ENCODE measurements at places on chromosomes 6 and 20. TPM values are rescaled to one million over a fixed set of nuclear protein-coding genes. Genes with fewer than 3 reads are reported as not detected.

The HDGFL1 gene
- not detected for total RNA-seq

DNA sequence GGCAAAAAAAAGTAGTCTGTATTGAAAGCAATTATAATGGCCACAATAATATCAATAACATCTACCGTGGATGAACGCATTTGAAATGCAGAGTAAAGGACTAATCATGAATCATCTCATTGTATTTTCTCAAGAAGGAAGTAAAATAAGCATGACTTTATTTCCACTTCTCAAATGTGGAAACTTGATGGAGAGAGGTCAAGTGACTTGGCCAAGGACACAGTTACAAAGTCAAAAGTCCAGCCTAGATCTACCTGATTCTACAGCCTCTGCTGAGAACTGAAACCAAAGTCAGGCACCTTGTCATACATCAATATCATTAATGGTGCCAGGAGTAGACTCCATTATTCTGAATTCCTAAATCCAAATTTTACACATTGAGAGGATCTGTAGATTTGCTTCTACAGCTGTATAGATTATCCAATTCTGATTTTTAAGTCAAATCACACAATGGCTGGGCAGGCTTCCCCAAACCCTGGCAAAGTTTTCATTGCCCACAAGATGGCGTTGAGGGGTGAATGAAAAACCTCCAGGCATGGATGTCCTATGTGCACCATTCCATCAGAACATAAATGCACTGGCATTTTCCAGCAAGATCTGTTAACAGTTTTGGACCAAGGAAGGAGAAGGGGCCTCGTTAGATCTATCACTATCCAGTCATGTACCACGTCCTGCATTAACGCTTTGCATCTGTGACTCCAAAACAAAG is 423.1 kb downstream of the MAFB start:
- no peaks in the 10 kb centered on the region for H3K4me1 ChIP-seq
- peak; percentile 10 for DNase-seq
- H3K4me3 ChIP-seq: no peak overlapping the region
- H3K36me3 ChIP-seq: no peaks in the 10 kb centered on the region

GRCh38 chr6:17935188-17936149 is 52.0 kb downstream of the KIF13A start:
- no peak overlapping the region for H3K4me3 ChIP-seq
- H3K27me3 ChIP-seq: peaks cover 16% of the 10 kb centered on the region
- no peaks in the 10 kb centered on the region for H3K36me3 ChIP-seq
- no peak overlapping the region for H3K27ac ChIP-seq
- no peak for DNase-seq

DNA sequence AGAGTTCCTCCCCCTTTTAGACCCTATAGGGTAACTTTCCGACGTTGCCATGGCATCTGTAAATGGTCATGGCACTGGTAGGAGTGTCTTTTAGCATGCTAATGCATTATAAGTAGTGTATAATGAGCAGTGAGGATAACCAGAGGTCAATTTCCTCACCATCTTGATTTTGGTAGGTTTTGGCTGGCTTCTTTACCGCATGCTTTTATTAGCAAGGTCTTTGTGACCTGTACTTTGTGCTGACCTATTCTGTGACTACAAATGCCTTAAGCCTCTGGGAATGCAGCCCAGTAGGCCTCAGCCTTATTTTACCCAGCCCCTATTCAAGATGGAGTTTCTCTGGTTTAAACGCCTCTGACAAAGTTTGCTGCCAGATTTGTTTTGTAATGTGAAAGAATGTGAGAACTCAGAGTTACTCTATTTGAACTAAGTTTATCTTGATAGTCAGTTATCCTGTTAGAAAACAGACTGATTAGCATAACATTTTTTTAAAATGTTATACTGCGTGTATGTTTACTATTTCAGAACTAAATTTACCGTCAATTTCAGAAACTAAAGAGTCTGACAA is 111.3 kb upstream of the PRSS16 start:
- H3K4me1 ChIP-seq: peaks cover 28% of the 10 kb centered on the region
- H3K27ac ChIP-seq: no peak overlapping the region
- H3K4me3 ChIP-seq: no peak overlapping the region
- no peaks in the 10 kb centered on the region for H3K27me3 ChIP-seq
- no peak for DNase-seq
- peaks cover 12% of the 10 kb centered on the region for H3K36me3 ChIP-seq

The SRSF3 gene
- total RNA-seq: 402 TPM

DNA sequence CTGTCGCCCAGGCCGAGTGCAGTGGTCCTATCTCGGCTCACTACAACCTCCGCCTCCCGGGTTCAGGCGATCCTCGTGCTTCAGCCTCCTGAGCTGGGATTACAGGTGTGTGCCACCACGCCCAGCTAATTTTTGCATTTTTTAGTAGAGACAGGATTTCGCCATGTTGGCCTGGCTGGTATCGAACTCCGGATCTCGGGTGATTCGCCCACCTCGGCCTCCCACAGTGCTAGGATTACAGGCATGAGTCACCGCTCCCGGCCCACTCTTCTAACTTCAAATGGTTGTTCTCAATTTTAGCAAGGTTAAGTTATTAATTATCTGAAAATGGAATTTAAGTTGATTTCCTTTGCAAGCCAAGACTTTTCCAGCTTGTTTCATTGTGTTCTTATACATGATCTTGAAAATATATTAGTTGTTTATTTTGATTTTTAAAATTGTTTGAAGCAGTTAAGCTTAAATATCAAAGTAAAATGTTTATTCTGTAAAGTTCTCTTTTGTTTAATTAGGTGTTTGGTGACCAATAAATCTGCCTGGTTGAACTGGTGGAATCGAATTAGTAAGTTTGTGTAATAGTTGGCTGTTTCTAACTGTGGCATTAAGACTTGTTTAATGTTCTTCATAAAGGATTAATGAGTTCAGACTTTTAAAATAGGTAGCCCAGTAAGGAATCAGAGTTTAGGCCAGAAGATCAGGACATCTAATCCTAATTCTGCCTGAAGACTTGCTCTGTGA is 2.3 kb downstream of the PM20D2 start:
- no peak overlapping the region for H3K27ac ChIP-seq
- DNase-seq: peak; percentile 67
- H3K27me3 ChIP-seq: peaks cover 2% of the 10 kb centered on the region
- H3K36me3 ChIP-seq: peaks cover 32% of the 10 kb centered on the region
- H3K4me3 ChIP-seq: peak overlapping the region; percentile 58
